Muscle of arm (tissue), 14 donors: ENCODE measurements at places on chromosomes 5 and 9.

DNA sequence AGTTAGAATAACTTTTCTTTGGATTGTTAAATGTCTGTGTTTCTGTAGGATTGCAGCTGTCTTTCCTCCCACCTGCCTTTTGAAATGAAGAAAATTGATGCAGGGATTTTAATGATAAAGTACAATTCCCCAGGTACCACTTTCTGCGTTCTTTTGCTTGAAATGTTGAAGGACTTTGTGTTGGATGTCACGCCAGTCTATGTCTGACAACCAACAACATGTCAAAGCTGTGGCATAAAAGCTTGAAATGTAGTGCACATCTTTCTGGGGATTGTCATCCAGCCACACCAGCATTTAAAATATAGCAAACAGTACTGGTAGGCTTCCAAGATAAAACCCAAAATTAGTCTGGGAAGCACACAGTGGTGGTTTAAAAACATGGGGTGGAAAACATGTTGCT is 381.4 kb downstream of the TMEM161B start:
- DNase-seq, result no peak

GRCh38 chr5:156042726-156043125 is 284.2 kb upstream of the SGCD start:
- no peak for DNase-seq

- no peak for DNase-seq
Observed at GRCh38 chr9:121279776-121280388, 11.9 kb downstream of the GSN start.

DNA sequence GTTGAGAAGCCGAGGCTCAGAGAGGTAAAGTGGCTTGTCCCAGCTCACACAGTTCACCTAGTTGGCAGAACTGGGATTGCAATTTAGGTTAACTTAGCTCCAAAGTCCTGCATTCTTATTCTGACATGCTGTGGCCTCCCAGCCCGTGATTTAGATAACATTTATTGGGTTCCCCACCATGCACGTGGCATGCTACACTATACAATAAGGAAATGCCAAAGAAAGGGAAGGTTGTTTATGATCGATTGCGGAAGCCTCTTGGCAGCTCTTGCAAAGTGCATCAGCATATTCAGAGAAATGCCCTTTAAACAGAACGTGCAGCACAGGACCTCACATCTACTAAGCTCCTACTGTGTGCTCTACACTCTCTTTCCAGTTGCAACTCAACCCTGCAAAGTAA is 3.2 kb downstream of the NEURL1B start:
- DNase-seq, result no peak

DNA sequence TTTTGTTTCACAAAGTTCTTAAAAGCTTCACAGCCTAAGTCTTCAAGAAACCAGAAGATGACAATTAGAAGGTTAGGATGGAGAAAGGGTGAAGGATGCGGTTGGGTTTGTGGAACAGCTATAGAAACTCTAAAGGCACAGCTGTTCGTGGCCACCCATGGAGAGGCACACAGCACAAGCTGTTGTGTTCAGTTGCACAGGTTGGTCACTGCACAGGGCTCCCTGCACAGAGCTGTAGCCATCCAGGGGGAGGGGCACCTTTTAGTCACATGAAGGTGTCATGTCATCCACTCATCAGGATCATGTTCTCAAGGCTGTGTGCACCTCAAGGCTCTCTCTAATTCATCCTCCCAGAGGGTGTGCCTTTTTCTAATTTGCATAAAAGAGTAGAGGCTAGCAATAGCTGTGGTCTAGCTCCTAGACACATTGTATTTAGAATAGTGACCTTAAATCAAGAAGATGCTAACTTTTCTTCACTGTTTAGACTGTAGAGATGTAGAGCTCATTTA is 5.0 kb upstream of the RASGRF2 start:
- DNase-seq, result no peak

DNA sequence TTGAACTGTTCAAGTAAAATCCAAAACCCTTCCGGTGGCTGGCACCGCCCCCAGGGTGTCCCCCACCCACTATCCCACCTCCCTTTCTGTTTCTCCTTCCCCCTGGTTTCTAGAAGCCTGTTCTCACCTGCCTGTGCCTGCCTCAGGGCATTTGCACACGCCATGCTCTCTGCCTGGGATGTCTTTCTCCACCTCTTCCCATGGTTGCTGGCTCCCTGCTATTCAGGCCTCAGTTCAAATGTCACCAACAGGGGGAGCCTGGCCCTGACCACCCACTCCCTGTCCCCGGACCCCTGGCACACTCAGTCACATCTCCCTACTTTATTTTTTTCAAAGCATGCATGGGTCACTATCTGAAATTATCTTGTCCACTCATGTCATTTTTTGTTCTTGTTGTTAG is 39.9 kb upstream of the EEIG1 start:
- no peak for DNase-seq

- no peak for DNase-seq
Observed at GRCh38 chr9:96251451-96251850, 50.5 kb downstream of the HSD17B3 start.
